ENCODE measurements at places on chromosomes 12 and 14. TPM values are rescaled to one million over a fixed set of nuclear protein-coding genes. Genes with fewer than 3 reads are reported as not detected.

Gene HHIPL1
- 1.3 TPM for total RNA-seq

Gene ZNF385A
- total RNA-seq = 7.0 TPM

Gene HRK
- total RNA-seq = 1.00 TPM

Gene PLBD2
- 403 TPM for total RNA-seq

Gene ZNF740
- 16.2 TPM for total RNA-seq

Gene KRT71
- total RNA-seq = not detected

Gene RHEBL1
- total RNA-seq = 0.32 TPM

Gene ADCY4
- total RNA-seq = 3.9 TPM

Gene FGF6
- total RNA-seq = not detected

Gene ENO2
- 50.9 TPM for total RNA-seq

Gene ACSM4
- not detected for total RNA-seq

Gene SLC25A47
- not detected for total RNA-seq

- DNase-seq = no peak
Observed at GRCh38 chr12:70459786-70460185, 93.7 kb downstream of the KCNMB4 start.

GRCh38 chr12:44247588-44247987 lies 411.7 kb downstream of the TMEM117 start:
- DNase-seq = no peak

GRCh38 chr14:74620497-74620921 lies 8.5 kb upstream of the LTBP2 start:
- DNase-seq = no peak

DNA sequence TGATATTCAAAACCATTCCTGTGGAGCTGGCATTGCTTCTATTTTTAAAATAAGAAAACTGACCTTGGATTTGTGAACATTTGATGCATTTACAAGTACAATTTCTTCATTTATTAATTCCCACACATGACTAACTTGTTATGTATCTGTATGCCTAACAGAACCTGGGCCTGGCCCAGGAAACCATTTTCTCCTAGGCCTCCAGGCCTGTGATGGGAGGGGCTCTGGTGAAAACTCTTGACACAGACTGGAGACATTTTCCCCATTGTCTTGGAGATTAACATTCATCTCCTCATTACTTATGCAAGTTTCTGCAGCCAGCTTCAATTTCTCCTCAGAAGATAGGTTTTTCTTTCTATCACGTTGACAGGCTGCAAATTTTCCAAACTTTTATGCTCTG lies 42.0 kb downstream of the GLIPR1L2 start:
- peak; percentile 23 for DNase-seq

GRCh38 chr12:47744005-47744651 lies 14.6 kb downstream of the RAPGEF3 start:
- DNase-seq = peak; percentile 41

DNA sequence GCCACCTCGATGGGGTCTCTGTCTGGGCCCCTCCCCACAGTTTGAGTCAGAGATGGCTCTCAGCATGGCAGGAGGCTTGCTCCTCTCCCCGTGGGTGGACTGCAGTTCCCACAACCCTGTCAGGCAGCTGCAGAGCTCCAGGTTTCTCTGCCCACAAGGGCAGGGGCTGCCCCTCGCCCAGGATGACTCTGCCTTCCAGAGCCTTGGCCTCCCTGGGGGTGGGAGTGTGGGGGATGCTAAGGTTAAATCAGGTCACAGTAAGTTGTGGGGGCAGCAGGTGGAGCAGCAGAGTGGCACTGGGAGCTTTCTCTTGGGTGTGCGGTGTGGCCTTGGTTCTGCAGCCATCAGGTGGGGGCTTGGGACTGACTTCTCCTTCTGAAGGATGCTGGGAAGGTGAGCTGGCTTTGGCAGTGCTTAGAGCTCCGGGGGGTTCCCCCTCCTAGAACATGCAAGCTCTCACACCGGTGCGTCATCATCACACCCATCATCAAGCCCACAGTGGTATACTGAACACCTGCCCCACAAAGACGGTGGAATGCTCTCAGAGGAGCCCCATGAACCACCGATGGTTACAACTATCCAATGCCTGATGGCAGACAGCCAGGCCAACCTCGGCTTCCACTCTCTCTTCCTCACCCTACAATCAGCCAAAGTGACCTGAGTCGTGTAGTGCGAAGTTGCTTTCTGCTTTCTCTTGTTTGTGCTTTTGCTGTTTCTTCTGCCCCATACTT lies 39.7 kb downstream of the ERH start:
- DNase-seq = no peak

DNA sequence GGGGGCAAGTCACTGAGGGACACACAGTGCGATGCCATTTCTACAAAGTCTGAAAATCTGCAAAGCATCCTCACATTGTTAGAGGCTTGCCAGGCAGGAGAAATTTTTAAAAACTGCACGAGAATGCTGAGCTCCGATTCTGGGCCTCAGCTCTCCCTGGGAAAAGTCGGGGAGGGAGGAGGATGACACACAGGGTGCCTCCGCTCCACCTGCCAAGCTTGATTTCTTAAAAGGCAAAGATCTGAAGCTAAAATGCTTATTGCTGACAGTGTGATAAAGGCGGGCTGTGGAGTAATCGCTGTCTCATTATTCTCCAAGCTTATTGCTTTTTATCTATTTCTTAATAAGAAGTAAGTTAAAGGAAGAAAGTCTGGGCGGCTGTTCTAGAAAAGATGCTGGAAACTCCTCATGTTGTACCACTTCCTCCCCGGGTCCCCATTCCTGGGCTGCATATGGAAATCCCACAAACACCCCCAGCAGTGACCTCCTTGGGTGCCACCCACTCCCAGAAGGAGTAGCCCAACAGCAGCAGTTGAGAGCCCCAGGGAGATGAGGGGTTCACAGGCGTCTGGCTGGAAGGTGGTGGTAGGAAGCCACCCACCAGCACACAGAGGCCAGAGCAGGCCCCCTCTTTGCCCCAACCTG lies 55.0 kb downstream of the CCDC85C start:
- DNase-seq = peak; percentile 56

DNA sequence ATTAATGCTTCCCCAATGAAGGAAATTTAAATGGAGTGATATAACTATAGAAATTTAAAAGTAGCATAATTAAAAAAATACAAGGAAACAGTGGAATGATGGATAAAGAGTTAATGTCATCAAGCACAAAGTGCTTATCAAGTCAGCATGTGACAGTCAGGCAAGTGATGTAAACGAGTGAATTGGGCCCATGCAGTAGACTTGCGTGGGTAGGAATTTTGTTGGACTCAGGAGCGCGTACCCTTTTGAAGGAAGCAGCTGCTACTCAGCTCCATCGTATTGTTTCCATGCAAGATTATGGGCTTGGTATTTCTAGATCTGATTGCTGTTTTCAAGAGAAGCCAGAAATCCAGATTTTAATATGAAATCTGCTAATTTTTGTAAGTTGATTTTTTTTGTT lies 4.4 kb upstream of the DYRK4 start:
- DNase-seq = no peak

DNA sequence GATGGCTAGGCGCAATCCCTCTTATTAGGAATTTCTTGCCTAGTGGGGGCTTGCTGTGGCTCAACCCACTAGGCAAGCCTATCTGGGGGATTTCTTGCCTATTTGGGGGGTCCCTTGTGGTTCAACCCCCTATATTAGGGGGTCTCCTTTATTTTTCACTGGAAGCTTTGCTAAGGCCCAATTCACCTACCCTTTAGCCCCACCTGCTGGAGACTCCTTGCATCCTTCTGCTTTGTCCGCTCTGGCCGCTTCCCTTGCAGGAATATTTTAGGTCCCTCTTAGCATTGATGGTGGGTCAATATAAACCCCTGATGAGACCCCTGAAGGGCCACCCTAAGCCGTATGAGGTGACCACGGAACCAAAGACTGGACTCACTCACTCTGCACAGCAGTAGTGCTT lies 1552.1 kb downstream of the AACS start:
- no peak for DNase-seq

DNA sequence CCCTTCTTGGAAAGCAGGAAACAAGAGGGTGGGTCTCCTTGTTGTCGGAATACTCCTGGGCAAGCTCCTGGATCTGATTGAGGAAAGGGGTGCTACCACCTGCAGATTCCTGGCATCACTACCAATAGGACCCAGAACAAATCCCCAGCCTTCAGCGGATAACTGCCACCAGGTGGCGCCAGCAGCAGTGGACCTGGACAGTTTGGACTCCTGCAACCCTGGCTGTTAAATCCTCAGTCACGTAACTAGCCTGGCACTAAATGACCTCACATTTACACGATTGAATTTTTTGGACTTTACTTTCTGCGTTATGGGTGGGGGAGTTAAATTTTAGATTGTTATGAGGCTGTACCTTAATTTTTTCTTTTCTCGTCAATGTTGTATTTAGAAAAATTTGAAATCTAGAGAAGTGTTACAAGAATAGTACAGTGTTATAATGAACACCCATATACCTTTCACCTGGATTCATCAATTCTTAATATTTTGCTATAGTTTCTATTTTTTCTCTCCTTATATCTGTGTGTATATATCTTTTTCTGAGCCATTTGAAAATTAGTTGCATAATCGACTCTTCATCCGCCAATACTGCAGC lies 95.6 kb downstream of the GAS2L3 start:
- peak; percentile 83 for DNase-seq

- DNase-seq = peak; percentile 76
Observed at GRCh38 chr14:23302290-23303225, at the start of gene PPP1R3E. PPP1R3E (minus strand) TSS chr14:23302859; CDS start chr14:23302576, 283 bp downstream.

DNA sequence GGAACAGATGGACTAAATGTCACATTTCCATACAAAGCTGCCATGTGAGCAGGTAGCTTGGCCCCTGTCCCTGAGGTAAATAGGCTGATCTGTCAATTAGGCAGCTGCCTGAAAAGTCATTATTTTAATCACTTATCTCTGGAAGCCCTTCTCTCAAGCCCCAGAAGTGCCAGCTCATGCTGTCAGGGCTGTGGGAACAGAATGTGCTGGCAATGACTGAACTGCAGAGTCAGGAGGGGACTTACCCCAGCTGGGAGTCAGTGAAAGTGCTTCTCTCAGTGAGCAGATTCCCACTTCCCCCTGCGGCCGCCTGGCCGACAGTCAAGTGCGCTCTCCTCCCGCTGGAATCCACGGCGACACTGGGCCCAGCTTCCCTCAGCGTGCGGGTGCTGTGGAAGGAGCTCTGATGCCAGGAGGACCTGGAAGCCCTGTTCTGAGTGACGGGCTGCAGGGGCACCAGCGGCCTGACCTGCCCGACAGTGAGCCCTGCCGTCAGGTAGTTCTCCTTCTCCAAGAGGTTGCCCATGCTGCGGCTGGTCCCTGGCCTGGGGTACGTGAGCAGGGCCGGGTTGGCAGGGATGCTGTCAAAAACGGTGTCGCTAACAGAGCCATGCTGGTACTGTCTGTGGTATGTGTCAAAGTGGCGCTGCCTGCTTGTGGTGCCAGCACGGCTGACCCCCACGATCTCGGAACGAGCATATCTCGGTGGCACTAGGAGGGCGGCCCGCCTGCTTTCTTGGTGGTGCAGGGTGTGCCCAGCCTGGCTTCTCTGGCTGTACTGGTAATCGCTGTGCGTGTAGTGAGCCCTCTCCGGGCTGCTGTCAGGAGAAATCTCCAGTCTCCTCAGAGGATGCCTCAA lies 18.7 kb downstream of the PKP2 start:
- no peak for DNase-seq

- peak; percentile 63 for DNase-seq
Observed at GRCh38 chr12:132218915-132219314, 74.7 kb downstream of the NOC4L start.

DNA sequence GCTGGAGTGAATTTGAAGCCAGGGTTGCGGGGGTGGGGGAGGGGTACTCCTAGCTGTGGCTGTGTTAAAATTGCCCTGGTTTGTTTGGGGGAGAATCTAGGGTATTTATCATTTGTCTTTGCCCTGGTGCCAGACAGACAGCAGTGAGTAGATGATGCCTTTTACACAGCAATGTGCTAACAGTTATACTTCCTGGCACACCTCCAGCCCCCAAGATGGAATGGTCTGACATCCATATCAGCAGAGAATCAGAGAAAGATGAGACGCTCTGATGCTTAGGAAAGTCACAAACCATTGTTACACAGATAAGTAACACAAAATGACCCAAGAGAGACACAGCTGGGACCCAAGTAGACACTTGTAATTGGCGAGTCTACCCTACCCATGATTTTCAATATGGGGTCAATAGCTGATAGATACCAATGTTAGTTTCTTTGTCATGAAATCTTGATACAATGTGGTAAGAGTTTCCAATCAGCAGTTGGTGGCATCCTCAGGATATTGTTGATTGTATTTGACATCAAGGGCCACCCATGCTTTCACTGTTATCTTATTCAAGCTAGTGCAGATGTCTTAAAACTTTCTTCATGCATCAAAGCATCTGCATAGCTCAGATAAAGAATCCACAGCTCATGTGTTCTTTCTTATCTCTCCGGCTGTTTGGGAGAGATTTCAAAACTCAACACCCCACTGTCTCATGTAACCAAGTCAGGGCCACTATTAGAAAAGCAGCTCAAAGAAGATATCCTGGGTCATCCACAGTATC lies 2.6 kb upstream of the PRKAB1 start:
- no peak for DNase-seq

DNA sequence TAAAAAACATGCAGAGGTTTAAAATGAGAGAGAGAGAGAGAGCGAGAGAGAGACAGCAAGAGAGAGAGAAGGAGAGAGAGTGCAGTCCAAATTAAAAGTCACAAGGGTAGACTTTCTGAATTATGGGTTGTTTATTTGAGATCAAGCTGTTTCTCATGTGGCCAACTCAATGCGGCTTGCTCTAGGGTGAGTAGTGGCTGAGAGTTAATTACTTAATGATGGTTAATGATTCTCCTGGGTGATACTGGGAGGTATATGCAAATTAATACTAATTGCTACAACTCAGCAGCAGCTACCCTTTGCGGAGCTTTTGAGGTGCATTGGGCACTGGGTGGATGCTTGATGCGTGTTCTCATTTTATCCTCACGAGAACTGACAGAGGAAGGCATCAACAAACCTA lies 122.1 kb upstream of the NOS1 start:
- no peak for DNase-seq

GRCh38 chr14:33917661-33918060 lies 33.2 kb downstream of the EGLN3 start:
- DNase-seq = no peak

DNA sequence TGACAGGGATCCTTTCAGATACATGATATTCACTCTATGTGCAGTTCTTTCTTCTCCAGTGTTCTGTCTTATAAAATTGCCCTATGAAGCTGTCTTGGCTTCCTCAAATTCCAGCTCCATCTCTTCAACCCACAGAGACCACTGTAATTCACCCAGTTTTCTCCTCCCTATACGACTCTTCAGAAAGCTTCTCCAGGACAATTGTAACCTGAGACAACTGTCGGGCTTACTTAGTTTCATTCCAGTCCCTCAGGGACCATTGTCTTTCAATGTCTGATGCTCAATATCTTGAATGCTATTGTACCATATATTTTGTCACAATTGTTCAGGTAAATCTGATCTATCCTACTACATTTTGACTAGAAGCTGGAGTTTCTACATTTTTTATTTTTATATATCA lies 345.3 kb downstream of the RPL10L start:
- DNase-seq = no peak

Measured in adrenal gland (tissue), 19 donors.